ENCODE measurements at places on chromosomes 7 and 10.

- no peak for DNase-seq
Measured at GRCh38 chr7:122543891-122544290, 155.0 kb downstream of the RNF133 start.

DNA sequence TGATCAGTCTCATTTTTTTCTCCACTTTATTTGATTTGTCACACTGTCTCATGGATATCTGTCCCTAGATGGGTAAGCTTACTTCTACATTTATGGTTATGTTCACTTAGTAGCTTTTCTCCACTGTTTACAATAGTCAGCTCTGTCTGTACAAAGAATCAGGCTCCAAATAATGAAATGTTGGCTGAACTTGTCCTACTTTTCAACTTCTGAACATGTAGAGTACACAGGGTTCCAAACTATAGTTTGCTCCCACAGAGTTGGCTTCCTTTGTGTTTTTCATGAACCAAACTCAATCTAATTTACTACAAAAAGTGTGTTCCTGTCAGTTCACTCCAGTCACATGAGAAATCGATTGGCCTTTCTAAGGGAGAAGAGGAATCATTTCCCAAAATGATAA is 175.0 kb downstream of the CCDC71L start:
- DNase-seq = no peak

GRCh38 chr7:34117573-34117972 is 212.2 kb downstream of the BMPER start:
- DNase-seq = no peak

DNA sequence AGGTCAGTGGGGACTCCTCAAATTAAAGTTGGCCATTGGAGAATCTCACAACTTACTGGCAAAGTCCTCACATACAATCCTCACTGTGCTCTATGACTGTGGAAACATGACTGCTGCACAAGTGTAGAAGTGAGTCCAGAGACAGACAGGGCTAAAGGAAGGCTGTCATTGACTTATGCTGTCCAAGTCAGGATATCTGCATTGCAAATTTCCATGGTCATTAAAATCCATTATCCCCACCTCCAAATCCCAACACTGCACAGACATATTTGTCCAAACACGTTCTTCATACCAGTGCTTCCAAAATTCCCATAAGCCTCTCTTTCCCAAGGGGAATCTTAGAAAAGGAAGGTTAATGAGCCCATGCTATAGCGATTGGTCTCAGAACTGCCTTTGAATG is 396.8 kb upstream of the ANKRD30A start:
- no peak for DNase-seq

DNA sequence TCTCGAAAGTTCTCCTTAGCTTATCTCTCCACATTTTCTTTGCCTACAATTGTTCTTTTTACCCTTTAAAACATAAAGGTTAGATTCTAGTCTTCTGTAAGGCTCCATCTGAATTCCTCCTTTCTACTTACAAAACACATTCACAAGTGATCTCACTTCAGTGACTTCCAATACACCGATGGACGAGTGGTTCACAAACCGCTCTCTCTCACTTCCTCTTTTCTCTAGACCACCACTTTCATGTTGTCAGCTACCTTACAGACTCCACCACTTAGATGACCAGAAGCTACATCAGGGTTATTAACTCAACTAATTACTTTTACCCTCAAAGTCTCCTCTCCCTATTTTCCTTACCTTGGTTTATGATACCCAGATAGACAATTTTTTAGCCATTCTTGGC is 11.8 kb downstream of the MET start:
- DNase-seq = no peak

DNA sequence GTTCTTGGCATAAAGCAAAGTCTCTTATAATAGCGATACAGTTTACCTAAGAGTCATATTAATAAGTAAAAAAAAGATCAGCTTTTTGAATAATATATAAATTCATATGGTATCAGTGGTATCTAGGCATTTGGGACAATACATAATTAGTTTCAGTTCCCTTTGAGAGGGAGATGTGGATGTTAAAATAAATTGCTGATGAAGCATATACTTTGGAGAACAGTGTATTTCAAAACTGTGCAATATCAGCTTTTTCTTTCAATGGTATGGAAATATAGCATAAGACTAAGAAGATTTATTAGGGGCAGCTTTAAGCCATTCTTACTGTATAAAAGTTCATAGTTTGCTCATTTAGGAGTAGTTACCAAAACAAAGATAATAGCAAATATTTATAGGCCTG is 35.5 kb downstream of the MDFIC start:
- DNase-seq = no peak

DNA sequence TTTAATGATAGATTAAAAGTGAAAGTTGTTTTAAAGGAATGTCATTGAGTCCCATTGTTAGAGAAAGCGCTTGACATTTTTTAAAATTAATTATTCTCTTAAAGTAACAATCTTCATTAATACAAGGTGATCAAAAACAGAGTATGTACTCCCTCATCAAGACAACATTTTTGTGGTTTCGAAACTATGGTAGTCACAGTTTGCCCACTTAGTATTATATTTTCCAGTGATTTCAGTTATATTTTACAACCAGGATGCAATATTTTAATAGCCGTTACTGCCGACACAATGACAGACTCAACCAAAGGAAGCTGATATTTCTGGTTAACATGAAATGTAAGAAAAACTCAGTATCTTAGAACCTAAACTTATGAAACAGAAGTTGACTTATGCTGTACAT is 31.3 kb downstream of the MKX start:
- DNase-seq = no peak

DNA sequence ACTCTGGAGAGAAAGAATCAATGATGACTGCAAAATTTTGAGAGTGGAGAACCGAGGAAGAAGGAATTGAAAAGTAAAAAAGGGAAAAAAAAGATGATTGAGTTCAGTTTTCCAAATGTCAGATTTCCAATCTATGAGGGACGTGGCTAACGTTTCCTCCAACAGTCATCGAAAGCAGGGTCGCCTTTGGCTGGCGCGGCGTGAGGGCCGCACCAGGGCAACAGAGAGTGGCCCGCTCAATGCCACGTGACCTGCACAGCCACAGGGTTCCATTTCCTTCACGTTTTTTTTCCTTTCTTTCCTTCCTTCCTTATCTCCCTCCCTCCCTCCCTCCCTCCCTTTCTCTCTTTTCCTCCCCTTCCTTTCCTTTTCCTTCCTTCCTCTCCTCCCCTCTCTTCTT is 101.9 kb downstream of the WDR37 start:
- no peak for DNase-seq

DNA sequence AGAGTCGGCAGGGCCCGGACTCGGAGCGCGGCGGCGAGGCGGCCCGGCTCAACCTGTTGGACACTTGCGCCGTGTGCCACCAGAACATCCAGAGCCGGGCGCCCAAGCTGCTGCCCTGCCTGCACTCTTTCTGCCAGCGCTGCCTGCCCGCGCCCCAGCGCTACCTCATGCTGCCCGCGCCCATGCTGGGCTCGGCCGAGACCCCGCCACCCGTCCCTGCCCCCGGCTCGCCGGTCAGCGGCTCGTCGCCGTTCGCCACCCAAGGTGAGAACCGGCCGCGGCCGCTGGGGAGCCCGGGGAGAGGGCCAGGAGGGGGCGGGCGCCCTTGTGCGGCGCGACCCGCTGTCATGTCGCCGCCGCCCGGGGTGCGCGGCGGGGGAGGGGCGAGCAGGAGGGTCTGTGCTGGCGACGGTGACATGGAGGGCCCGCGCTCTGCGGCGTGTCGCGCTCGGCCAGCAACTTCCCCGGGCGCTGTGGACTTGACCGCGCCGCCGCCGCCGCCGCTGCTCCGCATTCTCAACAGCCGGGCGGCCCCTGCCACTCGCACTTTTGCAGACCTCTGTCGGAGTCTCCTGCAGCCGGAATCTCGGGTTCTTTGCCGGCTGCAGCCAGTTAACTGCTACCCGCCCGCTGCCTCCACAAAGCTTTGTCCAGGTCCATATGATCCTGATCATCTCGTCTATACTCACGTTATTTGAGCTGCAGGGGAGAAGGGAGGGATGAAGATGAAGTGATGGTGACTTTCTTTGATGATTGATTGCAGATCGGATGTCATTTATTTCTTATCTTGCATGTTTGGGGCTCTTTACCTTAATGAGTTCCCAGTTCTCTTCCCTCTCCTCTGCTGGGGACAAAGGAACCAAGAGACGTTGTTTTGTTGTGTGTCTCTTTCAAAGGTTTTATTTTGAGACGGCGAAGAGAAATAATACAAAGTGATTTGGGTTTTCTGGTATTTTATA is 869 bp downstream of the TRIM24 start:
- DNase-seq = no peak

GRCh38 chr7:78562191-78562590 is 763.6 kb downstream of the PHTF2 start:
- no peak for DNase-seq

DNA sequence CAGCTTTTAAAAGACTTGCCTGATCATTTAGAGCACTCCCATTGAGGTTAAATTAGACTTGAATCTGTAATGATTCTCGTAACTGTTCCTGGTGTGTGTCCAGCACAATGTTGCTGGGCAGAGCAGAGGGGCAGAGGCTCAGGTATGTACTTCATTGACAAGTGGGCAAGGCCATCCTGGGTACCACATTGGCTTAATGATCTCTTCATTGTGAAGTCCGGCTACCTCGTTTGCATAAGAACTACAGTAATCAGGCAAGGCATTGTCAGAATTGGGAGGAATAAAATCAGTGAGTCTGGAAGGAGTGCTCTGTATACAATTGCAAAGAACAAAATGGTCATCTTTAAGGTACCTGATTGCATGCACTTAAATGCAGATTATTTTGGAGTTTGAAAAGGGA is 6.1 kb downstream of the RPS24 start:
- no peak for DNase-seq

- DNase-seq = no peak
Measured at GRCh38 chr7:130426564-130426963, 14.3 kb downstream of the CEP41 start.

DNA sequence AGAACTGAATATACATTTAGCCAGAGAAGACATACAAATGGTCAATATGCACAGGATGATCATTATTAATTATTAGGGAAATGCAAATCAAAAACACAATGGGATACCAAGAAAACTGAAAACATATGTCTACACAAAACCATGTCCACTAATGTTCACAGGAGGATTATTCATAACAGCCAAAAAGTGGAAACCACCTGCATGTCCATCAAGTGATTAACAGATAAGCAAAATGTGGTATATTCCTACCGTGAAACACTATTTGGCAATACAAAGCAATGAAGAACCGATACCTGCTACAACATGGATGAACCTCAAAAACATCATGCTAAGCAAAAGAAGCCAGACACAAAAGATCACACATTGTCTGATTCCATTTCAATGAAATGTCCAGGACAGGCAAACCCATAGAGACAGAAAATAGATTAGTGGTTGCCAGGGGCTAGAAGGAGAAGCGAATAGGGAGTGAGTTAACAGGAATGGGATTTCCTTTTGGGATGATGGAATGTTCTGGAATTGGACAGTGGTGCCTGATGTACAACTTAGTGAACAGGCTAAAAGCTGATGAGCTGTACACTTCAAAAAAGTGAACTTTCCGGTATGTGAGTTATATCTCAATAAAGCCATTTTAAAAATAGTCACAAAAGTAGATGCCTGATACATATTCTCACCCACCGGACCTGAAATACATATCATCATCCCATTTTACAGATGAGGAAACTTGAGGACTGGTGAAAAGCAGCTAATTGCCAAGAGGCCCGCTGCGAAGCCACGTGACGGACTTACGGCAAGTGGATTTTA is 33.6 kb downstream of the HIPK2 start:
- DNase-seq = no peak

DNA sequence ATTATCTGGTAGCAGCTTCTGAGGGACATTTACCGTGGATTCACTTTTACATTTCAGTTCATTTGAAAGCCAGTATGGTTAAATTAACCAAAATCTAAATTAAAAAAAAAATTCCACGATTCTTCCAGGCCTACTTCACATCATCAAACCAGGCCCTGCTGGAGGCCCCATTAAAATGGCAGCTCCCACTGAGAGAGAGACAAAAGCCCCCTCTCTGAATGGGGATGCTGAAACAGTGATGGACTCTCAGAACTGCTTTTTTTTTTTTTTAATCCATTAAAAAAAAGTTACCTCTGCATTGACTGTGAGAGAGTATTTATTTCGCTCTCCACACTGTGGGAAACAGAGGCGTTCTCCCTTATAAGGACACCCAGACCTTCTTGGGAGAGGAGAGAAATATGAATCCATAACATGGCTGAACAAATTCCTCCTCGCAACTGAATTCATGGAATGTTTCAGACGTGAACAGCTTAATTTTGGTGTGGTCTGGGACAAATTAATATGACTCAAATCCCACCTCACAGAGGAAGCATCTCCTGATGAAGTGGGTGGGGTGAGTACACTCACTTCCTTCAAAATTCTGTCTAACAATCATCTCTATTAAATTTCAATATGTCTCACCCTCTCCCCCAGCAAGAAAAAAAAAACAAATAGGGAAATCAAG is 73.5 kb downstream of the SAMD9 start:
- DNase-seq = no peak

DNA sequence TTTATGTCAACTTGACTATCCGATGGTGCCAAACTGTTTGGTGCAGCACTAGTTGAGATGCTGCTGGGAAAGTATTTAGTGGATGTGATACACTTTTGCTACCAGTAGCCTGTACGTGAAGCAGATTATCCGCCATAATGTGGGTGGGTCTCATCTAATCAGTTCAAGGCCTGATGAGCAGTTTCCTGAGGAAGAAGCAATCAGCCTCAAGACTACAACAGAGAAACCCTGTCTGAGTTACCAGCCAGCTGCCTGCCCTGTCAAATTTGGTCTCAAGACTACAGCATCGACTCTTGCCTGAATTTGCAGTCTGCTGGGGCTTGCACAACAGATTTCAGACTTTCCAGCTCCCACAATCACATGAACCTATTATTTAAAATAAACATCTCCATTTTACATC is 10.9 kb upstream of the RBP3 start:
- DNase-seq = no peak

DNA sequence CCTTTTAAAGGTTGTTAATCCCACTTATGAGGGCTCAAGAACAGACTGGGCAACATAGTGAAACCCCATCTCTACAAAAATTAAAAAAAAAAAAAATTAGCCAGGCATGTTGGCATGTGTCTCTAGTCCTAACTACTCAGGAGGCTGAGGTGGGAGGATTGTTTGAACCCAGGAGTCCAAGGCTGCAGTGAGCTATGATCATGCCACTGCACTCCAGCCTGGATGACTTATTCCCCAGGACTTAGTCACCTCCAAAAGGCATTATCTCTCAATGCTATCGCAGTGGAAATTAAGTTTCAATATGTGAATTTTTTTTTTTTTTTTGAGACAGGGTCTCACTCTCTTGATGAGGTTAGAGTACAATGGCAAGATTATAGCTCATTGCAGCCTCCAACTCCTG is 61.2 kb upstream of the TRIM24 start:
- DNase-seq = no peak

GRCh38 chr10:31129271-31129670 is 97.6 kb upstream of the ZNF438 start:
- DNase-seq = no peak

DNA sequence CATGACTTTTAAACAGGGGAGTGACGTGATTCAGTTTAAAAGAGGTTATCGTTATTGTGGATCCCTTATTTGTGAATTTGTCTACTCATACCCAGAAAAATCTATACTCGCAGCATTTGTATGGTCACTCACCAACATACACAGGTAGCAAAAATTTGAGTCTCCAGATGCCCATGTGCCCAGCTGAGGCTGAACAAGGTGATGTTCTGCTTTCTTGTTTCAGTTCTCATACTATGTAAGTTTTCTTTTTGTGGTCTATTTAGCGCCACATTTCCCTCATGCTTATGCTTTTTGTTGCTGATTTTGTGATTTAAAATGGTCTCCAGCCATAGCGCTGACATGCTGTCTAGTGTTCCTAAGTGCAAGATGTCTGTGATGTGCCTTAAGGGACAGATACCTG is 312.9 kb upstream of the SEMA3A start:
- no peak for DNase-seq
